Neural crest cell (in vitro differentiated cells): ENCODE measurements at places on chromosomes 7 and 10. TPM values are rescaled to one million over a fixed set of nuclear protein-coding genes. Genes with fewer than 3 reads are reported as not detected.

The BHLHA15 gene
- total RNA-seq = not detected in 2 replicates

The TCTN3 gene
- 45.5 and 46.6 TPM in 2 replicates for total RNA-seq

The GPR85 gene
- total RNA-seq = 1.6 and 2.5 TPM in 2 replicates

GRCh38 chr7:66099551-66100407 lies 14.9 kb upstream of the CRCP start:
- H3K4me3 ChIP-seq = peak overlapping the region; percentile 73
- DNase-seq = peak; percentile 26
- H3K36me3 ChIP-seq = no peaks in the 10 kb centered on the region

DNA sequence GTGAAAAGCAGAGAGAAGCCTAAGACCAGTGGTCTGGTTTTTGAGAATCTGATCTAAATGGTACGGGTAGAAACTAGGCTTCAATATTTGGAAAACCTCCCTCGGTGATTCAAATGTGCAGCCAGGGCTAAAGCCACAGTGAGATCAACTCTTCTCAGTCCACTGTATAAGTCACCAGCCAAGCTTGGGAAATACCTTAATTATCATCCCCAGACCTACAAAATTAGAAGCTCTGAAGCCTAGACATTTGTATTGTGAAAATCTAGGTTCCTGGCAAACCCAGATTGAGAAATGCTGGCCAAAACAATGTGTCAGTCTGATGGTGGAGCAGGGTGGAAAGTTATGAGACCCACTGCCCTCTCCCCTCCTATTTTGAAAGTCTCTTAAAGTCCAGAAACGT lies 131.7 kb downstream of the DGKI start:
- DNase-seq = no peak
- no peaks in the 10 kb centered on the region for H3K27me3 ChIP-seq
- no peak overlapping the region for H3K4me3 ChIP-seq
- H3K27ac ChIP-seq = no peak overlapping the region
- peaks cover 26% of the 10 kb centered on the region for H3K4me1 ChIP-seq
- no peaks in the 10 kb centered on the region for H3K36me3 ChIP-seq

GRCh38 chr7:120997882-120998474 lies 9.5 kb downstream of the CPED1 start:
- H3K4me1 ChIP-seq = no peaks in the 10 kb centered on the region
- H3K27ac ChIP-seq = no peak overlapping the region
- no peaks in the 10 kb centered on the region for H3K27me3 ChIP-seq
- H3K36me3 ChIP-seq = no peaks in the 10 kb centered on the region

DNA sequence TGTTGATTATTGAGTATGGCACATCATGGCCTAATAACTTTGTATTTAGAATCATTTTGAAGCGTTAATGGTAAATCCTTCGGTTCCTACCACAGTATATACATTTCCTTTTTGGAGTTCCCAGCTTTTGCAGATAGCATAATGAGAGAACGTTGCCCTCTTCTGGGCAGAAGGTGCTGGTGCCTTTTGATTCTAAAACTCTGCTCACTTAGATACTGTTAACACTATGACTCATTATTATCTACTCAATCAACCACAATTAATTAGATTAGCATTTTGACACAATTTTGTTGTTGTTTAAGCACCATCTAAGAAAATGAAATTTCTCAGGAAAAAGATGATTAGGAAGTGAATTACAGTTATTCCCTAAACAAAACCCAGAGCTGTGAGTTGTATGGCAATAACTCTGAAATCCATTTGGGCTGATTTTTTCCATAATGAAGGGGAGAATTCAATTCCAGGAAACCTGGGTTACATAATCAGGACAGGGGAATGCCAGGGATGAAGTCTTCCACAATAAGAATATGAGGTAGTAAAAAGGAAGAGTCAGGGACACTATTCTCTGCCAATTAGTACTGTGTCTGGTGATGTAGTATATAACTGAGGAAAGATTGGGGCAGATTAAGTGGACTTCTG lies 11.5 kb upstream of the DLD start:
- peaks cover 20% of the 10 kb centered on the region for H3K27me3 ChIP-seq
- H3K4me3 ChIP-seq = no peak overlapping the region
- no peaks in the 10 kb centered on the region for H3K4me1 ChIP-seq
- no peak overlapping the region for H3K27ac ChIP-seq
- peak; percentile 12 for DNase-seq
- H3K36me3 ChIP-seq = no peaks in the 10 kb centered on the region

DNA sequence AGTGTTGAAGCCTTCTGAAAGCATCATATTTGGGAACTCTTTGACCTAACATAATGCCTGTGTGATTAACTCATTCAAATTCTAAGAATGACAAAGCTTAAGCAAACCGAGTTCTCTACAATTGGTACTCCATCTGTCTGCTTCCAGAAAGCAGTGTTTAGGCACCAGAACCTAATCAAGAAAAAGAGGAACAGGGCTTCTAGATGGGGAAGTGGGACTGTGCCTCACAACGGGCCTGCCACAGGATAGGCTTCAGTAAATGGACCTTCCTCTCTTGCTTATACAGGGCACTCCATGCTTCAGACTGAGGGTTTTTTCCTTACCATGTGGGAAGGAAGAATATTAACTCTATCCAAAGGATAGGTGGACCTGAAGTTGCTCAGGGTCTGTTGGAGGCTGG lies 808.1 kb downstream of the XPNPEP1 start:
- no peak overlapping the region for H3K4me3 ChIP-seq
- H3K36me3 ChIP-seq = peaks cover 2% of the 10 kb centered on the region
- no peak overlapping the region for H3K27ac ChIP-seq
- no peaks in the 10 kb centered on the region for H3K27me3 ChIP-seq

DNA sequence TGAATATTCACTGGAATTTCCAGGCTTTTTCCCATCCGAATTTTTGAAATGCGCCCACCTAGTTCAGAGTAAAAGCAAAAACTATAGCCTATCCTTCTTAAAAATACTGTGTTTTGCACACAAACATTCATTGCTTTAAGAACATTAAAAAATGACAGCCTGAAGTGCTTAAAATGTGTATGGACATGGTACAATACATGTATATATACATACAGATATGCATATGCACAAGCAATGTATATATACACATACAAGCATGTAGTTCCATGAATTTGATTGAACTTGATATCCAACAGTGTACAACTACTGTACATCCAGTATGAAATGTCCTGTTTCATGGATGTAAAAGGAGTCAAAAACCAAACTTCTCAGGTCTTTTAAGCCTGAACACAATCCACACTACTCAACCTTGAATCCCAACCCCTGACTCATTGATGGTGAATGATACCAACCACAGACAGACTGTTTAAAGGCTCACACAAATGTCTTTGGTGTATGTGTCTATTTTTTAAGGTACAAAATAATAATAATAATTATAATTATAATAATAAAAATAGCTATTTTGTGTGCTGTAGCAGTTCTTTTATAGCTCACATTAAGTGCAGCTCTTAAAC lies 14.8 kb downstream of the INHBA start:
- DNase-seq = no peak
- no peaks in the 10 kb centered on the region for H3K4me1 ChIP-seq
- no peak overlapping the region for H3K4me3 ChIP-seq
- no peaks in the 10 kb centered on the region for H3K36me3 ChIP-seq
- no peak overlapping the region for H3K27ac ChIP-seq
- H3K27me3 ChIP-seq = peaks cover 3% of the 10 kb centered on the region

GRCh38 chr7:119571666-119572065 lies 701.3 kb upstream of the KCND2 start:
- no peak overlapping the region for H3K4me3 ChIP-seq
- H3K27me3 ChIP-seq = no peaks in the 10 kb centered on the region
- no peaks in the 10 kb centered on the region for H3K4me1 ChIP-seq
- no peaks in the 10 kb centered on the region for H3K36me3 ChIP-seq
